Left lobe of liver (tissue), 2 donors: ENCODE measurements at places on chromosomes 1 and 21.

- DNase-seq, result no peak
Measured at GRCh38 chr21:45253633-45254459, 33.8 kb downstream of the POFUT2 start.

GRCh38 chr1:5597171-5597850, 394.9 kb downstream of the NPHP4 start:
- DNase-seq, result no peak

DNA sequence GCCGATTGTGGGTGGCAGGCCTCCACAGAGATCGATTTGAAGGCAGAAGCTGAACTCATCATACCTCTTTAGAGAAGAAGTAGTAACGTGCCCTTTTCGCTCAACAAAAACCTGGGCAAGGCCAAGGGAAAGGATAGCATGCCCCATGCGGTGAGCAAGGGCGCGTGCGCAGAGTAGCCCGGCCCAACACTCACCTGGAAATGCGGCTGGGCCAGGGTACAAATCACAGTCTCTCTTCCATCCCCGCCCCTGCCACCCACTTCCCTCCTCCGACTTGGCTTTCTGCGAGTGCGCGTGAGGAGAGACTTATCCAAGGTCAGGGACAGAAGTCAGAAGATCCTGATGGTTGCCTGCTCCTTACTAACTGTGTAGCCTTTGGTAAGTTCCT, 160.7 kb upstream of the C1orf21 start:
- DNase-seq, result no peak

- no peak for DNase-seq
Measured at GRCh38 chr1:8925406-8925805, 20.3 kb upstream of the CA6 start.

- no peak for DNase-seq
Measured at GRCh38 chr1:208476846-208477170, 232.6 kb upstream of the PLXNA2 start.

DNA sequence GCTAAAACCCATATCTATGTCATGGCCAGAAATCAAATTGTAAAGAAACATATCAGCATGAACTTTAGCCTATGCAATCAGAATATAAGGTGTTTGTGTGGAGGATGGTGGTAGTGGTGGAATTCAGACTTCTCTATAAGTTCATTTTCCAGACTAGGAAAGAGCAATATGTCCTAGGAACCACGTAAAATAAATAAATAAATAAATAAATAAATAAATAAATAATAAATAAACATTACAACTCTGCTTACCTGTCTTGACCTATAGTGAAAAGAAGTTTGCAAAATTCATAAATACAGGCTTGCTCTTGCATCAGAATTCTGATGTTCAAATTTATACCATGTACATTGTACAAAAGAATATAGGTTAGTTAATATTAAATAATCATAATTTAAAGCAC, 1382.6 kb upstream of the ADGRL2 start:
- DNase-seq, result no peak

- no peak for DNase-seq
Measured at GRCh38 chr1:84582802-84583587, 8.8 kb upstream of the CTBS start.

GRCh38 chr1:182095946-182096345, 34.4 kb upstream of the ZNF648 start:
- no peak for DNase-seq

- DNase-seq, result peak; percentile 68
Measured at GRCh38 chr1:154975409-154976059, 1.1 kb downstream of the CKS1B start.

DNA sequence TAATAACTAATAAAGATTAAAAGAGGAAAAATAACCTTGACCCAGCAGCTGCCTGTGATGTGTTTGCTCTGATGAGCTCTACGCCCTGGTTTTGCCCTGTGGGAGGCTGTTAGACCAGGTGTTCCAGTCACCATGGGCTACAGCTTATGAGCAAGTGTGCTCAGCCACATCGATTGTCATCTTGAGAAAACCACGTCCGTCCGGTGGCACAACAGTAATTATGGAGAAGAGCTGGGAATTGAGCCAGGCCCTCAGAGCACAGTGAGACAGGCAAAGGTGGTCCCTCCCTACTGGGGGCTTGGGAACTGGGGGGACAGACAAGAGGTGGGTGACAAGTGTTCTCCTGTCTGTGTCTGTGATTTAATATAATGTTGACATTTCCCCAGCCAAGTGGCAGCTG, 420.5 kb downstream of the MATN1 start:
- DNase-seq, result no peak

- no peak for DNase-seq
Measured at GRCh38 chr1:212351588-212352362, 62.9 kb downstream of the PACC1 start.

DNA sequence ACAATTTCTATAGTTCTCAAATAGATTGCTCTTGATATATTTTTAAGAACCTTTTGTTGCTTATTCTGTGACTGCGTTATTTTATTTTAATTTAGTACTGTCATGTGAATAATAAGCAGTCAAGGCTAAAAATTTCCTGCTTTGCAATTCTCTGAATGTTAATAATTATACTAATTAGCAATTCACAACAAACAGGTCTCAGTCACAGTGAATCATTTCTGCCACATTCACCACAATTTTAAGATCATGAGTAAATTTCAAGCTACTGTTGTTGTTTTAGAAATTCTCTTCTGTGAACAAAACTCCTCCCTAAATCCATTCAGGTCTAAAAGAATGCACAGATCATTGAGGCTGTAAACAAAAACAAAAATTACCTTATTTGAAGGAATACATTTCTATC, 339.6 kb upstream of the DPYD start:
- no peak for DNase-seq

GRCh38 chr21:38389896-38390295, 108.4 kb downstream of the ERG start:
- DNase-seq, result no peak

GRCh38 chr21:45725844-45726200, 82.3 kb downstream of the PCBP3 start:
- DNase-seq, result no peak

DNA sequence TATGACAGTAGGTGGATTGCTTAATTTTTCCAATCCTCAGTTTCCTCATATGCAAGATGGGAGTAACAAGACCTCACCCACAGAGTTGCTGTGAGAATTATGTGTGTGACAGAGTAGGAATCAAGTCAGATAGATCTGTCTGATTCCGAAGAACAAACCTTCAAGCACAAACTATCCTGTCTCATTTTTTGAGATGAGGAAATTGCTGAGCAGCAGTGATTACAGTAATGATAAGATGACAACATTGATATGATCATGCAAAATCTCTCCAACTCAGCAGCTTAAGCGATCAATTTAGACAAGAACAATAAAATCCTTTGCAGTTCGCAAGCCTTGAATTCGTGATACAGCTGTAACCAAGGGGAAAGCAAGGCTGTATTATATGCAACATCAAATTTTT, 474.1 kb downstream of the OMA1 start:
- DNase-seq, result no peak

DNA sequence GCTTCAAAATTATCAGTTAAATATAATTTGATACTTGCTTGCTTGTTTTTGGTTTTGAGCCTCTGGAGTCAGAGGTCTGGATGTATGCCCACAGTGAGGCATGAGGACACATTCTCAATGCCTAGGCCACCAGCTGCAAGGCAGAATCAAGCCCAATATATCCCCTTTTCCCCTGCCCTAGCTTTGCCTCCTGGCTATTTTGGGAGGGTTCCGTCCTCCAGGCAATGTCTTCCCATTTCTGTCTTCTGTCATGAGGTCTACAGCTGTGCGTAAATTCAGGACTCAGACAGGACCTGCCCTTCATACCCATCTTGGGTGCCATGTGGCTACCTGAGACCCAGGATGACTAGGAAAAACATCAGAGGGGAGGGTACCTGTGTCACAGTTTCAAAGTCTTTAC, 19.2 kb downstream of the NRDC start:
- no peak for DNase-seq

DNA sequence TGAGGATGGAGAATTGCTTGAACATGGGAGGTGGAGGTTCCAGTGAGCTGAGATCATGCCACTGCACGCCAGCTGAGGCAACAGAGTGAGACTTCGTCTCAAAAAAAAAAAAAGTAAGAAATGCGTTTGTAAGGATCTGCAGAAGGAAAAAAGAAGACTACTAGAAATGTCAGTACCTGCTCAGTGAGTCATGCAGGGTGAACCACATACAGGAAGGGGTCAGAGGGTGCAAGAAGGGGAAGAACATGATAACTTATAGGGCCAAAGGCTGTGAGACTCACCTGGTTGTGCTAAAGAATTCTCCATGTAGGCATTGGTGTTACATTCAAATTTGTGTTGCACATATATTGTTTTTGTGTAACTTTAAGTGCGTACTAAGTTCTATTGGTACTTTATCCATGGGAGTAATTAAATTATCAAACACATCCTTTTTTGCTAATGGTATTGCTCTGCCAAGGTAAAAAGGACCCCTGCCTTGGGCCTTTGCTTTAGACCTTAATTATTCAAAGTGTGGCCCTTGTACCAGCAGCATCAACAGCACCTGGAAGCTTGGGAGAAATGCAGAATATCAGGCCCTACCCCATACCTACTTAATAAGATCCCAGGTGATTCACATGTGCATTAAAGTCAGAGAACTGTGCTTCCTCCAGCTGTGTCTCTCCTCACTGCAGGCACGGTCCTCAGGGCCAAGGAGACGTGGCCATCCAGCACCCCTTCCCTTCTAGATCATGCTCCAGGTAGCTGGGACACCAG, 96.4 kb upstream of the PPP2R5A start:
- DNase-seq, result no peak

GRCh38 chr1:212954514-212954913, 4.2 kb downstream of the VASH2 start:
- no peak for DNase-seq

DNA sequence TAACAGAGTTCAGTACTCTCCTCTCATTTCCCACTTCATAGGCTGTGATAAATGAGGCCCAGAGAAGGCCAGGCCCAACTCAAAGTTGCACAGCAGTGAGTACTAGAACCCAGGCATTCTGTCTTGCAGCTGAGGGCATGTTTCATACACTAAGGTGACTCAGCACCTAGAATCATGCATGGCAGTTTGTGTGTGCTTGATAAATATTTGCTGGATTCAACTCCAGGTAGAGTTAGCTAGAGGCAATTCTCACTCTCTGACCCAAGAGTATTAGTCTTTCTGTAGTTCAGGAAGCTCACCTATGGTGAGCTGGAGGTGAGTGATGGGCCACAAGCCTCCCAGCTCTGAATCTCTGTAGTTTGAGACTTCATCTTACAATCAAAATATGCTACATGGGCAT, 10.7 kb downstream of the NKAIN1 start:
- no peak for DNase-seq

GRCh38 chr1:170662561-170663403, 1.1 kb upstream of the PRRX1 start:
- no peak for DNase-seq

- DNase-seq, result no peak
Measured at GRCh38 chr1:206582971-206583706, 29.1 kb downstream of the EIF2D start.
